ENCODE measurements at places on chromosomes 16 and 17.

- DNase-seq: no peak
Observed at GRCh38 chr17:50354776-50355175, 8.8 kb downstream of the XYLT2 start.

- peak; percentile 33 for DNase-seq
Observed at GRCh38 chr17:5237541-5238016, 2.9 kb upstream of the SCIMP start.

DNA sequence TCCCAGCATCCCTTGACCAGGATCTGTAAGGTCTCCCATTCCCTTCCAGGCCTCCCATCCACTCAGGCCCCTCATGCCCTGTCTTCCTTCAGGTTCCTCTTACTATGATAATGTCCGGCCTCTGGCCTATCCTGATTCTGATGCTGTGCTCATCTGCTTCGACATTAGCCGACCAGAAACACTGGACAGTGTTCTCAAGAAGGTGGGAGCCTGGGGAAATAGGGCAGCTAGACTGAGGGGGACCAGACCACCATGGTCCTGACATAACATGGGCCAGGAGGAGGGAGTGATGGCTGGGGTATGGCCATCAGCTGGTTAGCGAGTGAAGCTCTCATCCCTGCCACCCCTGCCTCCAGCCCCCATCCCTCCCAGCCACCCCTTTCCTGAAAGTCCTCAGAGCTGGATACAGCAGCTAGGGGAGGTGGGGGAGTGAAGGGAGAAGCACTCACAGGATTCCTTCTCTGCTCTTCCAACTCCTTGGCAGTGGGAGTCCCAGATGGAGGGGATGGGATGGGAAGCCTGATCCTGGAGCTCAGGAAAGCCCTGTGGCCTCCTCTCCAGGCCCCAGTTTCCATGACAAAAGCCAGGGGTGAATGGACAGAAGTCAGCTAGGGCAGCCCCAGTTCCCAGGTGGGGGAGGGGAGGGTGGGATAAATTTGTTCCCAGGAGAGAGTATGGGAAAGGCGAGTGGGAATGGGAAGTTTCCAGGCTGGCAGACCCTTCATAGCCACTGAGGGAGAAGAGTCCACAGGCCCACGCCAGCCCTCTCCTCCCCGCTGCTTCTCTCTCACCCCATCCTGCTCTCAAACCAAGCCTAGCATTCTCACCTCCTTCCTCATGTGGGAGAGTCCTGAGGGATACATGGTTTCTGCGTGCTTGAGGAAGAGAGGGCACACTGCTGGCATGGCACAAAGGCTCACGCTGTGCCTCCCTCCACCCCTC is 2.3 kb downstream of the RND2 start:
- no peak for DNase-seq

DNA sequence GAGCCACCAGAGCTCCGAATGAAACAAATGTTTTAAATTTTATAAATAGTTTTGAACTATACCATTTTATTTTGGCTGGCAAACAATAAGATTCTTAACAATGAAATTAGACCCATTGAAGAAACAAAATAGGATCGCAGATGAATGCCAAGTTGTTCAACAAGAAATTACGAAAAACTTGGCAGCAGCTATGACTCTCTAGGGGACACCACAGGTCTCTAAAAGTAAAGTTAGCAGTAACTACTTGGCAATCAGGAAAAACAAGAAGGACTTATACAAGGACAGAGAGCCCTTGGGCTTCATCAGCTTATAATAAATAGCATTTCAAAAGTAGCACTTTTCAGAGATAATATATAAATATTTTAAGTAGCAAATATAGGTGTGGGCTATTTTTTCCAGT is 603.8 kb upstream of the PSMD7 start:
- DNase-seq: no peak

DNA sequence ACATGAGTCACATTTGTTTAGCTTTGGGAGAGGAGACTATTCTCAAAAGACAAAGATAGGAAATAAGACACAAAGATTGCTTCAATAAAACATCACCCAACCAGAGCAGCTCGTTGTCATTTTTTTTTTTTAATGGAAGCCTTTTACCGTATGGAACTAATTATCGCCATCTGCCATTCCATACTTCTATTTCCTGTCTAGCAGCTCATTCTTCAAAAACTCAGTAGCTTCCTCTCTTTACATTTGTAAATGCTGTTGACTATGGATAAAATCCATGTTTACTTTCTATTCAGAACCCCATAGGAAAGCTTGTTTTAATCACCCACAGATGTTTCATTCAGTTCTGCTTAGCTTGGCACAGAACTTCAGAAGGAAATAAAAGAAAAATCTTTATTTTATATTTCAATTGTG is 110.0 kb upstream of the PSMD7 start:
- peak; percentile 77 for DNase-seq

- DNase-seq: peak; percentile 85
Observed at GRCh38 chr17:39144416-39144840, 7.0 kb downstream of the PLXDC1 start.

GRCh38 chr17:50207315-50207714 is 5.9 kb upstream of the COL1A1 start:
- no peak for DNase-seq

DNA sequence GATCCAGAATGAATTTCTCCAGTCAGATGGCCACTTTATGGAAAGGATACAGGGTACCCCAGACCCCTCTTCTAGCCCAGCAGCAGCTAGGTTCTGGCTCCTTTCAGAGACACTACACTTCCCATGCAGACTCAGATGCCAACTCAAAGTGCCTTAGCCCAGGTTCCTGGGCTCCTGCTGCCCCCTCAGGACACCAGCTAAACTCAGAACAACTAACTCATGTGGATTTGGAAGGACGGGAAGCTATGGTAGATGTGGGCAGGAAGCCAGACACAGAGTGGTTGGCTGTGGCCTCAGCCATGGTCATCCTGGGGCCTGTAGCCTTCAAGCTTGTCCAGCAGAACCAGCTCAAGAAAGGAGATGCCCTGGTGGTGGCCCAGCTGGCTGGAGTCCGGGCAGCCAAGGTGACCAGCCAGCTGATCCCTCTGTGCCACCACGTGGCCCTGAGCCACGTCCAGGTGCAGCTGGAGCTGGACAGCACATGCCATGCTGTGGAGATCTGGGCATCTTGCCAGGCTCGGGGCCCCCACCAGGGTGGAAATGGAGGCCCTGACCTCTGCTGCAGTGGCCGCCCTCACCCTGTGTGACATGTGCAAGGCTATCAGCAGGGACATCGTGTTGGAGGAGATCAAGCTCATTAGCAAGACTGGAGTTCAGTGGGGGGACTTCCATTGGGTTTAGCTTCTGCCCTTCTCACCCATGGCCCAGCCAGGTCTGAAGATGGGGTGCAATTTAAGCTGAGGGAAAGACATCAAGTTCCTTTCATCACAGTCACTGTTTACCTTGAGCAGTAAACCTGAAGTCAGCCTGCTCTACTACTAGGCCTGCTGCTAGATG is 111.8 kb downstream of the N4BP1 start:
- no peak for DNase-seq

- no peak for DNase-seq
Observed at GRCh38 chr16:22670044-22670536, 143.9 kb upstream of the HS3ST2 start.

DNA sequence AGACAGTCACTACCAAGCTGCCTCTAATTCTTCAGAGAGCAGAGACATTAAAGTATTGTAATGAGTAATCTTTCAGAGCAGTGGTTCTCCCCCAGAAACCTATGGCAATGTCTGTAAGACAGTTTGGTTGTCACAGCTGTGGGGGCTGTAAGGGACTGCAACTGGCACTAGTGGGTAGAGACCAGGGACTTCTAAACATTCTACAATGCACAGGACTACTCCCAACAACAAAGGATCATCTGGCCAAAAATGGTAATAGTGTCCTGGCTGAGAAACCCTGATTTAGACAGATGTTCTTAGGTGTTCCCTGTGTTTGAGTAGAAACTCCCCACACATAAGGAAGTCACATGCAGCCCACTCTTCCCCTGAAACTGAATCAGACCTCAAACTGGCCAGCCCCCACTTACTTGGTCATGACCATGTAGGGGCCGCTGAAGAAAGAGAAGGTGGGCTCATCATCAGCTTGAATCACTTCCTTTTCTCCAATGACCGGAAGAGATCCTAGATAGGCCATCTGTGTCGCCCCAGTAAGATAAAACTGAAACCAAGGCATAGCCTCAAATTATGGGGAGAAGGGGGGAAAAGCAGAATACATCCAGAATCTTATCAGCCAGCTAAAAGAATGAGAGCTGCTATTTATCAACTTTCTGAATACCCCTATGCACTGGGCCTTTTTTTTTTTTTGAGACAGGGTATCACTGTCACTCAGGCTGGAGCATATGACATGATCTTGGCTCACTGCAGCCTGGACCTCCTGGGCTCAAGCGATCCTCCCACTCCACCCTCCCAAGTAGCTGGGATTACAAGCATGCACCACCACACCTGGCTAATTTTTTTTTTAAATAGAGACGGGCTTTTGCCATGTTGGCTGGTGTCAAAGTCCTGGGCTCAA is 75.8 kb downstream of the TEX14 start:
- no peak for DNase-seq

Measured in NCI-H1092 (cell line).